ENCODE measurements at places on chromosomes 4 and X. TPM values are rescaled to one million over a fixed set of nuclear protein-coding genes. Genes with fewer than 3 reads are reported as not detected.

The HEPH gene
- 0.44 TPM for total RNA-seq

The MAP3K15 gene
- total RNA-seq: 1.3 TPM

- H3K27me3 ChIP-seq: no peaks in the 10 kb centered on the region
- H3K4me3 ChIP-seq: no peak overlapping the region
- DNase-seq: no peak
These were observed 122.5 kb upstream of the TRIM2 start for GRCh38 chr4:153081693-153082092.

The DCHS2 gene
- 0.05 TPM for total RNA-seq

The LRRC66 gene
- total RNA-seq: 0.12 TPM

DNA sequence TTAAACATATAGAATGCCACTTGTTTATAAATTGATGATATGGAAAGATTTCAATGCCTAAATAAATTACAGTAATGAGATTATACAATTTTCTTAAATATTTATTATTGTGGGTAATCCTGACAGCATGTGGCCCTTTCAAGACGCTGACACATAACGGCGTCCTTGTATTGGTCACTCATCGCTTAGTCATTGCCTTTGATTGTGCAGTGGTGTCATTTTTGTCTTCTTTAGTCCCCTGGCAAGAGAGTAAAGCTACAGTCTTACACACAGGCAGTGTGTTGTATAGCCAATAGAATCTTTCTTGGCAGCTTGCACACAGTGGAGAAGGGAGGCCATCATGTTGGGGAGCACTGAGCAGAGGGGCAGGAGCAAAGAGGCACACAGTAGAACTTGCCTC lies 361.8 kb upstream of the GALNT7 start:
- no peak overlapping the region for H3K4me3 ChIP-seq
- no peaks in the 10 kb centered on the region for H3K4me1 ChIP-seq
- no peak for DNase-seq
- H3K27me3 ChIP-seq: no peaks in the 10 kb centered on the region

The MAGEC3 gene
- total RNA-seq: not detected

- no peak overlapping the region for H3K4me3 ChIP-seq
- no peaks in the 10 kb centered on the region for H3K4me1 ChIP-seq
- H3K27ac ChIP-seq: no peak overlapping the region
- no peaks in the 10 kb centered on the region for H3K27me3 ChIP-seq
- no peaks in the 10 kb centered on the region for H3K36me3 ChIP-seq
These were observed 82.5 kb downstream of the FAT4 start for GRCh38 chr4:125397226-125397625.

DNA sequence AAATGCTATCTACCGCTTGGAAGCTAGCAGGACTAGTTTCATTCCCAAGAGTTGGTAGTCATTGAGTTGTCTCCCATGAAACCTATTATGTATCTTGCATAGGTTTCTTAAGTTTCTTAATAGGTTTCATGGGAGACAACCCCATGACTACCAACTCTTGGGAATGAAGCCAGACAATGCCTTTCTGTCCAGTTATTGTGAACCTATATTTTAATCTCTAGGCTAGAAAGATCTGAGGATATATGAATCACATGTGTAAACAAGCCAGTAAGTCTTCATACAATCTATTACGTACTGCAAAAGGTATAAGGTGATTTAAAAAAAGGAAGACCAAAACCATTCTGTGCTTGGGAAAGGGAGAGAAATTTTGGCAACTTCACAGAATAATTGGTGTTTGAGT lies 162.6 kb downstream of the INPP4B start:
- no peak overlapping the region for H3K27ac ChIP-seq
- no peak overlapping the region for H3K4me3 ChIP-seq
- H3K4me1 ChIP-seq: no peaks in the 10 kb centered on the region
- no peaks in the 10 kb centered on the region for H3K36me3 ChIP-seq

DNA sequence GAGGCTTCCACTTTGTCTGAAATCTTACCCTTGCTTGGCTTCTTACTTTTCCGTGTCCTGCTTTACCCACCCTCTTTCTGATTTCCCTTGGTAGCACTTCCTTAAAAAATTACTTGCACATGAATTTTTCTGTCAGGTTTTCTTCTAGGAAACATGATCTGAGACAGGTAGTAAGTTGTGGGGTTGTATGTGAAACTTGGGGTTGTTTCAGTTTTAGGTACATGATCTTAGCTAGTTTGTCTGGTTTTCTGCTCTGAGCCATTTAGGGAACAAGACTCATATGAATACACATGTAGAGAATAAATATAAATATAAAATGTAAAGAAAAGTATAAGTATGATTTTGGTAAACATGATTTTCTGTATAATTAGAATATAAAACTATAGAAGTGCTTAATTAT lies 17.4 kb upstream of the ARMCX2 start:
- H3K4me1 ChIP-seq: no peaks in the 10 kb centered on the region
- peaks cover 4% of the 10 kb centered on the region for H3K27me3 ChIP-seq
- no peaks in the 10 kb centered on the region for H3K36me3 ChIP-seq
- DNase-seq: no peak

The FAM9A gene
- total RNA-seq: not detected

DNA sequence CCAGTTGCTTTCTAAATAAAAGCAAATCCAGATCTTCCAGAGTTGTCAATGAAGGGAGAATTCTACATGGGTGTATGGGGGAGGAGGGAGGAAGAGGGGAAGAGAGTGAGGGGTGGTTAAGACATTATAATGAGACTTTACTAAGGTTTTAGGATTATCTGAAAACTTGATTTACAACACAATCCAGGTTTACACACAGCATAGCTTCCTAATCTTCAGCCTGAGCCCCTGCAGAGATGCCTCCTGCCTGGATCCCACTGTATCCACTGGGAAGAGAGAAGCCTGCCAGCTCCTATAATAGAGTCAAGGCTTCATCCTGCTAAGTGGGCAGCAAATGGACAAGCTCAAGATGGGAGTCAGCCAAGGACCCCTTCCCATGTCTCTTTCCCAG lies 85.6 kb upstream of the KIT start:
- DNase-seq: no peak
- H3K4me1 ChIP-seq: no peaks in the 10 kb centered on the region
- no peak overlapping the region for H3K4me3 ChIP-seq
- peaks cover 10% of the 10 kb centered on the region for H3K27me3 ChIP-seq

The CFP gene
- total RNA-seq: 1.3 TPM

GRCh38 chrX:54865208-54865607 lies 55.4 kb upstream of the TRO start:
- H3K4me1 ChIP-seq: no peaks in the 10 kb centered on the region
- H3K36me3 ChIP-seq: no peaks in the 10 kb centered on the region
- DNase-seq: no peak
- H3K27me3 ChIP-seq: no peaks in the 10 kb centered on the region
- no peak overlapping the region for H3K4me3 ChIP-seq
- no peak overlapping the region for H3K27ac ChIP-seq

- no peak overlapping the region for H3K27ac ChIP-seq
- no peak overlapping the region for H3K4me3 ChIP-seq
- no peaks in the 10 kb centered on the region for H3K4me1 ChIP-seq
- DNase-seq: no peak
- H3K36me3 ChIP-seq: no peaks in the 10 kb centered on the region
These were observed 127.0 kb upstream of the SH3RF1 start for GRCh38 chr4:169397762-169398161.

GRCh38 chr4:61182915-61183314 lies 17.2 kb upstream of the ADGRL3 start:
- DNase-seq: no peak
- H3K27me3 ChIP-seq: no peaks in the 10 kb centered on the region
- no peaks in the 10 kb centered on the region for H3K4me1 ChIP-seq
- H3K36me3 ChIP-seq: no peaks in the 10 kb centered on the region
- H3K27ac ChIP-seq: no peak overlapping the region

The HERC5 gene
- 7.2 TPM for total RNA-seq

DNA sequence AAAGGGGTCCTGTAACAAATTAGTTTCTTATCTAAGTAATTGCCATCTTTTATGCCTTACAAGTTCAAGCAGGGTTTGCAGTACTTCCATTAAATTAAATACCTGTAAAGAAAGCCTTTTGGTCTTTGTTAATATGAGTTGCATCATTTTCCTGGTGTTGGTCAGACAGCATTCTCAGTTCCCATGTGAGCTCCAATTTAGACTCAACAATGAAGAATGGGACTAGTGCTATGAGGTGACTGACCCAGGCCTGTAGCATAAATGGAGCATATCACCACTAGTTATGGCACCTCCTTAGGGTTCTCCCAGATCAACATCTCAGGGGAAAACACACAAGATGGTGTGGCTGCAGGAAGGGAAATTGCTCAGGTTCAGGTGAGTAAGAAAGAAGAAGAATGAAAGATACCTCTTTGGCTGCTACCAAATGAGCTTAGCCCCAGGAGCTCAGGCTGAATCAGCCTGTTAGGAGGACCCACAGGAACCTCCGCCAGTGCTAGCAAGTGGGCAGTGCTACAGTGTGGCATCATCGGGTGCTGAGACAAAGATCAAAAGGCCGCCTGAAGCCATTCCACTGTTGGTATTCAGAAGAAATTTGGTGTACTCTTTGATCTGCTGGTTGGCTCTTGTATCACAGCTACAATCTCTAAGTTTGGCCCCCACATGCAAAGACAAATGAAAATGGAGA lies 1.8 kb downstream of the TTC29 start:
- H3K27ac ChIP-seq: no peak overlapping the region
- H3K4me1 ChIP-seq: no peaks in the 10 kb centered on the region
- no peaks in the 10 kb centered on the region for H3K36me3 ChIP-seq
- DNase-seq: no peak
- H3K4me3 ChIP-seq: no peak overlapping the region

The SH3RF1 gene
- 59.5 TPM for total RNA-seq

The CDX4 gene
- total RNA-seq: not detected

DNA sequence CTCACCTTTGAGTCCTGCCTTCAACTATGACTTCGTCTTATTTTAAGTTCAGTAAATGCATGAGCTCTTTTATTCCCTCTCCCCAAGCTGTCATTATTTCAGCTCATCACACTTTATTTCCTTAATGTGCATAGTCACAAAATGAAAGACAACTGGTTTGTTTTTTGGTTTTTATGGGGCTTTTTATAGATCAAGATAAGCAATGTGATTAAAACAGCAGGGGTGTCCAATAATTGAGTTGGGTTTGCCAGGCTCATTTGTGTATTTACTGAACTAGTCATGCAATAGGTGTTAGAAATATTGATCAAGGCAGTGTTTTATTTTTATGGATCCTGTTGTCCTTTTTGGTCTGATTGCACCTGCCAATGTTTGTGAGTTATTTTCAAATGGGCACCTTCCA lies 102.2 kb downstream of the FRMPD4 start:
- H3K4me3 ChIP-seq: no peak overlapping the region
- no peaks in the 10 kb centered on the region for H3K4me1 ChIP-seq
- H3K27ac ChIP-seq: no peak overlapping the region

The MRPL1 gene
- 54.9 TPM for total RNA-seq

DNA sequence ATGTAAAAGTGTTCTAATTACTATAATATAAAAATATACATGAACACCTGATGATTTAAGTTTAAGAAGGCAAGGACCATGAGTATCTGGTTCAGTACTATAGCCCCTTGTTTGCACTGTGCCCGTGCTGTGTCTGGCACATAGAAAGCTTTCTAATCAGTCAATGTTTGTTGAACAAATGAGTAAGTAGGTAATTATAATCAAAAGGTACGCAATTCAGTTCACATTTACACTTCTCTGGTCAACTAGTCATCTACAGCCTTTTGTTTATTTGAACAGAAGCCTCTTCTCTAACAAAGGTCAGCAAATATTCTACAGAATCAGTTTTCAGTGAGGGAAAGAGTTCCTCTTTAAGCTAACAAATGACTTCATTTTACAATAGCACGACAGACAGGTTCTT lies 523.3 kb downstream of the SMARCA1 start:
- H3K27ac ChIP-seq: no peak overlapping the region
- H3K4me1 ChIP-seq: no peaks in the 10 kb centered on the region
- H3K36me3 ChIP-seq: no peaks in the 10 kb centered on the region
- H3K27me3 ChIP-seq: no peaks in the 10 kb centered on the region
- DNase-seq: no peak

DNA sequence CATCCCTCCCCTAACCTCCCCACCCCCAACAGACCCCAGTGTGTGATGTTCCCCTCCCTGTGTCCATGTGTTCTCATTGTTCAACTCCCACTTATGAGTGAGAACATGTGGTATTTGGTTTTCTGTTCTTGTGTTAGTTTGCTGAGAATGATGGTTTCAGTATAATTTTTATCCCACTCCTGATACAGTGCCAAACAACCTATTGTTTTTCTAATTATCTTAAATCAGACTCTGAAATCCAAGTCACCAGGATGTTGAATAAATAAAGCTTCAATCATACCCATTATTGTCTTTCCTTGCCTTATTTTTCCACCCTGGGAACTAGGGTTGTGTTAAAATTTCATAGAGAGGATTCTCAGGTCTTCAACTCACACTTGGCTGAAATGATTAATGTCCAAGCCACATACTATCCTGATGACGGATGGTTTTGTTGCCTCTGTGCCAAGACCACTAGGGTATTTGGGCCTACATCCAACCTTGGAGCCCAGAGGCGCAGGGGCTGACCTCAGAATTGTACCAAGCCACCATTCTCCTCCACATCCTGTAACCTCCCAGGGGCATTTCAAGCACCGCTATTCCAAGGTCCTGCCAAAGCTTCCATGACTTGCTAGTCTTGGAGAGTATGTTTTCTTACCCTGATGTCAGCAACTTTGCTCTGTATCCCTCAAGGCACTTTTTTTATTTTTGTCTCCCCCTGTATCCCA lies 332.4 kb downstream of the ARHGAP24 start:
- DNase-seq: no peak
- H3K4me1 ChIP-seq: no peaks in the 10 kb centered on the region
- no peak overlapping the region for H3K4me3 ChIP-seq
- no peak overlapping the region for H3K27ac ChIP-seq

The TBX22 gene
- total RNA-seq: not detected

GRCh38 chr4:184355857-184356256 lies 118.5 kb downstream of the IRF2 start:
- H3K36me3 ChIP-seq: no peaks in the 10 kb centered on the region
- H3K27ac ChIP-seq: no peak overlapping the region
- no peak overlapping the region for H3K4me3 ChIP-seq
- DNase-seq: no peak
- no peaks in the 10 kb centered on the region for H3K4me1 ChIP-seq
- H3K27me3 ChIP-seq: no peaks in the 10 kb centered on the region

- no peak overlapping the region for H3K27ac ChIP-seq
- H3K27me3 ChIP-seq: no peaks in the 10 kb centered on the region
These were observed 21.5 kb downstream of the SLC9A7 start for GRCh38 chrX:46737462-46737861.

DNA sequence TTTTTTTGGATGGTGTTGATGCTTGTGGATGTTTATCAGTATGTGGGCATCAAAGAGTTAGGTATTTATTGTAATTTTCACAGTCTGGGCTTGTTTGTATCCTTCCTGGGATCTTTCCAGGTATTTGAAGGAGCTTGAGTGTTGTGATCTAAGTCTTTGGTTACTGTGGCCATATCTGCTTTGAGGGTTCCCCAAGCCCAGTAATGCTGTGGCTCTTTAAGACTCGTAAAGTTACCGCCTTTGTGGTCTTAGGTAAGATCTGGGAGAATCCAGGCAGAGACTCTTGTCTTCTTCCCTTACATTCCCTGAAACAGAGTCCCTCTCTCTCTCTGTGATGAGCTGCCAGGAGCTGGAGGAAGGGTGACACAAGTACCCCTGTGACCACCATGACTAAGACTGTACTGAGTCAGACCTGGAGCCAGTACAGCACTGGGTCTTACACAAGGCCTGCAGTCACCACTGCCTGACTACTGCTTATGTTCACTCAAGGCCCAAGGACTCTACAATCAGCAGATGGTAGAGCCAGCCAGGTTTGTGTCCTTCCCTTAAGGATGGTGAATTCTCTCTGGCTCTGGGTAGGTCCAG lies 62.2 kb downstream of the FMR1NB start:
- no peak overlapping the region for H3K4me3 ChIP-seq
- H3K27ac ChIP-seq: no peak overlapping the region
- H3K4me1 ChIP-seq: no peaks in the 10 kb centered on the region

The RBM10 gene
- total RNA-seq: 56.9 TPM
